ENCODE measurements at places on chromosomes 12 and 14.

DNA sequence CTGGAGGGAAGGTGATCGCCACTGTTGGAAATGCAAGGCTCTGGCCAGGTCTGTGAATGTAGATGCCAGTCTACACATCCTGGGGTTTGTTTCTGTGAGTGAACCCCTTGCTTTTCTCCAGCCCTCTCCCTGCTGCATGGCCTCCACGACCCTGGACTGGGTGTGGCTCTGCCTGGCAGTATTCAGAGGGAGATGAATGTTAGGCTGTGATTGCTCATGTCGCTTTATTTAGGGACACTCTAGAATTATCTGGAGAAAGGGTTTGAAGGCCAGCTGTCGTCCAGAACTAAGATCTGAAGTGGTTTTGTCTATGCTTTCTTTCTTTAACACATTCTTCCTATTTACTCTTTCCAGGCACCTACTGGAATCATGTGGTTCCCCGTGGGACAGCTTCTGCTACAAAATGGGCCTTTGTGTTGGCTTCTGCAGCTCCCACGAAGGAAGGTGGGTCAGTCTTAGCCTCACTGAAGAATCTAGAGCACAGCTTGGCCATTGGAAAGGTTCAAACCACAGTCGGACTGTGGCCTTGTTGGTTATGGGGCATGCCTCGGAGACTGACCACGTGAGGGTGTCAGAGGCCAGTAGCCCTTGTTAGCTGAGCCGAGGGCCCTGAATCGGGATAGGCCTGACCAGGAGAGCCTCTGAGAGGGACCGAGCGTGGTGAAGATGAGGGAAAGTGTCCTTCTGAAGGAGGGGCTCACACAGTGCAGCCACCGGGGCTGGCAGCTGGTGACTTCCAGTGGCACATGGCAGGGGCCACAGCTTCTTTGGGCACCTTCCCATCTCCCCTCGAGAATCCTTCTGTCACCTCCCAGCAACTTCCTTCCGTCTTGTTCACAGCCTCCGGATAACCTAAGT, 59.1 kb downstream of the ANKRD9 start:
- no peak for DNase-seq

GRCh38 chr12:2194571-2194970, 141.8 kb downstream of the CACNA1C start:
- no peak for DNase-seq

DNA sequence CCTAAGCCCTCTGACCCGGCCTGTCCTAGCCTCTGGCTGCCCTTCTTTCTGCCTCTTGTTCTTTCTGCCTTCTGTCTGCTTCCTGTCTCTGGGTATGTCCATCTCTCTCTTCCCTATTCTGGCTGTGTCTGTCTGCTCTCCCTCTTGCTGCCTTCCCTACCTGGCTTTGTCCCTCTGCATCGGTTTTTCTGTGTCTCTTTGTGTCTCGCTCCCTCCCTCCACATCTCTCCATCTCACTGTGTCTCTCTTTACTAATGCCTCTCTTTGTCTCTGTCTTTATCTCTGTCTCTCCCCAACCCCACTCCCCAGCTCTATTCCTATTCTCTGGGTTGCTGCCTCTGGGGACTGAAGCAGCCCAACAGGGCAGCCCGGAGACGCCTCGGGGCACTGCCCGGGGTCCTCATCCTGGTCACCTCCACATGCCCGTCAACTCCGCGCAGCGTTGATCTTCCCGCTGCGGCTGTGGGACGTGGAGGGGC, 10.1 kb downstream of the SHMT2 start:
- no peak for DNase-seq

- DNase-seq: no peak
These were observed 20.4 kb downstream of the CMKLR1 start for GRCh38 chr12:108318472-108319275.

DNA sequence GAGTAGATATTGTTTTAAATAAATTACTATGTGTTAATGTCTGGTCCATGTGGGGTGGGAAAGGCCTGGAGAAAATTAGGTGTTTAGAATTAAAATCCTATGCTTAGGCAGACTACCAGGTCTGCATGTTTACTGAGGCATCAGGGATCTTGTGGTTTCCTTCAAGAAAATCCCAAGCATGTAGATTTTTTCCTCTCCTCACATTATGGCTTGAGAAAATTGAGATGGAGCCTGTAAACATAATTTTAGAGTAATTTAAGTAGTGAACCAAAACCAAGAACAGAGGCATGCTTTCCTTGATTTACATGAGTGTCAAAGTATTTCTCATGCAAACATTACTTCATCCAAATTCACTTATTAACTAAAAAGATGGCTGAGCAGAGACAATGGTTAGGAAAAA, 823.7 kb downstream of the AACS start:
- no peak for DNase-seq

GRCh38 chr12:27999970-28000369, 27.4 kb upstream of the PTHLH start:
- no peak for DNase-seq

- DNase-seq: no peak
These were observed 10.6 kb downstream of the RARG start for GRCh38 chr12:53221203-53222080.

GRCh38 chr14:101508948-101509729, 52.2 kb upstream of the DIO3 start:
- DNase-seq: no peak

GRCh38 chr14:62126879-62127478, 364.8 kb downstream of the SNAPC1 start:
- DNase-seq: no peak

DNA sequence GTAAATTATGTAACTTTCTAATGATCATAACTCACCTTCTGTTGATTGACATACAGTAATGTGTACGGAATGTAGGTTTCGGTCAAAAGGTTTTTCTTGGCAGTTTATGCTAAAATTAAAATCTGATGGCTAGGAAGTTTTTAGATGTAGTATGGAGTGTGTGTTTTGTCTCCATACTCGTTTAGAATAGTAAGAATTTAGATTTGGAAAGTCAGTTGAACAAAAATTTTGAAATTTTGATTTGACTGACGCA, 859 bp downstream of the PALS1 start:
- DNase-seq: no peak

- DNase-seq: no peak
These were observed 189.6 kb upstream of the TMEM132C start for GRCh38 chr12:128077211-128077916.

DNA sequence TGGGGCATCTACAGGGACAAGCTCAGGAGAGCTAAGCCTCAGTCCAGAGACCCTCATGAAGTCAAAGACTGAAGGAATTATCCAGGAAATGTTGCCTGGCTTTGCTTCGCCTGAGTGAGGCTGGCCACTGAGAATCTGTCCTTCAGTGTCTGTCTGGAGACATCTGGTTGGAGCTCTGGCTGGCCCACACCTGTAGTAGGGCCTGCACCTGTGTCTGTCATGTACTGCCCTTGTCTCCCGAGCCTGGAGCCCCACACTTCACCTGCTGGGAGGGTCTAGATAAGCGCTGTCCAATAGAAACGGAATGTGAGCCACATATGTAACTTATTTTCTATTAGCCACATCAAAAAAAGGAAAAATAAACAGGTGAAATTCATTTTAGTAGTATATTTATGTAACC, 9.9 kb upstream of the HDAC7 start:
- no peak for DNase-seq

- no peak for DNase-seq
These were observed 2.4 kb downstream of the RND1 start for GRCh38 chr12:48863291-48863690.

DNA sequence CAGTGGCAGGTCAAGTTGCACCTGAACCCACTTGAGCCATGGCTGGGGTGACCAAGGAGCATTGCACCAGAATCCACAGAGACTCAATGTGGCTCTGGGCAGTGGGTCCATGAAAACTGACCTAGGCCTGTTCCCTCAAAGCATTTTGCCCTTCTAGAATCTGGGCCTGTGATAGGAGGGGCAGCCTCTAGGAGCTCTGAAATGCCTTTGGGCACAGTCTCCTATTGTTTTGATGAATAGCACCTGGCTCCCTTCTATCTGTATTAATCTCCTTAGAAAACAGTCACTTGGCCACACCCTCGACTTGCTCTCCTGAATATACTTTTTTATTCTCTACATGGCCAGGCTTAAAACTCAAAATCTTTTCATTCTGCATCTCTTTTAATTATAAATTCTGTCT, 14.1 kb upstream of the KRAS start:
- no peak for DNase-seq
